SW480 (cell line): ENCODE measurements at places on chromosomes 5 and 9.
A peak's percentile ranks its signal among the peaks of the same experiment; 100 is the strongest.

DNA sequence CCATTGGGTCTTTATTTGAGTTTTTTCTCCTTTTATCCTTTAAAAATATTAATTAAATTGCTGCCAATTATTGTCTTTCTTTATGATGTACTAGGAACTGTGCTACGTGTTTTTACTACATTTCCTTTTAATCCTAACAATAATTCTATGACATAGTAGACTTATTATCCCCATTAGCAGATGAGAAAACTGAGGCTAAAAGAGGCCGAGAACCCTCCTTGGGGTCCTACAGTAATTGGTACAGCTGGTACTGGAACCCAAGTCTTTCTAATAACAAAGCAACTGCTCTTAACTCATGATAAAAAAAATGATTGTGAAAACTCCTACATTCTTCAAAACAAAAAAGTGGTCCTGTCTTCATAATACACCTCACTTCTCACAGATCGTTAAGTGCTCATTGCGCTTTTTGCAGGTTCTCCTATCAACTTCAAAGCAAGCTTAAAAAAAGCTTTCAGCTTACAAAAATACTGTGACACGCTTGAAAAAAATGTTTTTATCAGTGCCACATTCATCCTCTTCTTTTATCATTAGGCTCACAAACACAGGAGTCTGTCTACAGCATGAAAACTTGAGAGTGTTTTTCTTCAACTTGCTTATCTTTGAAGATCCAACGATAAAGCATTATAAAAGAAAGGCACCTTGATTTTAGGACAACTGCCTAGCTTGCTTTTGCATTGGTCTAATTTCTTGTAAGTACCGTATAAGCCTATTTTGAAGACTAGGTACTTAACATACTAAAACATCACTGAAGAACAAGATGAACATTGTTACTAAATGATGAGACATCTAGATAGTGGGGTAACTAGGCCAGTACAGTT, 32.4 kb downstream of the FYB1 start:
- no peak for DNase-seq

DNA sequence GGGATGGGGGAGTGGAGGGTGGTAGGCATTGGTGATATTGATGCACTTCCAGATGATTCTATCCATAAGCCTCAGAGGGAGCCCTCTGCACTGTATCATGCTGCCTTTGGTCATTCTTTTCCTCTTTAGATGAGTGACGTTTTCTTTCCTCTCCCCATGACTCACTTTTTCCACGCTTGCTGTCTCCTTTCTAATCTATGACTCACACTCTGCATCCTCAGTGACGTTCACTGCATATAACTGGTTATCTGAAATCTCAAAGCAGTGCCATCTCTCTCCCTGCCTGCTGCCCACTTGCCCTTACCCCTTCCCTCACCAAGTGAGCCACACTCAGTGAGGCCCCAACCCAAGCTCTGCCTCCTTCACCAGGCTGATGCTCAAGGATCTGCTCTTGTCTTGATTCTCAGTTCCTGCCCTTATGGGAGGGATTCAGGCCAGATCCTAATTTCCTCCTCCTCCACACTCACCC, 31.6 kb downstream of the PTGS1 start:
- DNase-seq = peak; percentile 94

- no peak for DNase-seq
Observed at GRCh38 chr5:142385194-142385593, 60.4 kb upstream of the SPRY4 start.

GRCh38 chr9:69308206-69308931, 16.6 kb upstream of the ENTREP1 start:
- DNase-seq = no peak

- no peak for DNase-seq
Observed at GRCh38 chr5:132392978-132393825, 23.7 kb downstream of the SLC22A5 start.

DNA sequence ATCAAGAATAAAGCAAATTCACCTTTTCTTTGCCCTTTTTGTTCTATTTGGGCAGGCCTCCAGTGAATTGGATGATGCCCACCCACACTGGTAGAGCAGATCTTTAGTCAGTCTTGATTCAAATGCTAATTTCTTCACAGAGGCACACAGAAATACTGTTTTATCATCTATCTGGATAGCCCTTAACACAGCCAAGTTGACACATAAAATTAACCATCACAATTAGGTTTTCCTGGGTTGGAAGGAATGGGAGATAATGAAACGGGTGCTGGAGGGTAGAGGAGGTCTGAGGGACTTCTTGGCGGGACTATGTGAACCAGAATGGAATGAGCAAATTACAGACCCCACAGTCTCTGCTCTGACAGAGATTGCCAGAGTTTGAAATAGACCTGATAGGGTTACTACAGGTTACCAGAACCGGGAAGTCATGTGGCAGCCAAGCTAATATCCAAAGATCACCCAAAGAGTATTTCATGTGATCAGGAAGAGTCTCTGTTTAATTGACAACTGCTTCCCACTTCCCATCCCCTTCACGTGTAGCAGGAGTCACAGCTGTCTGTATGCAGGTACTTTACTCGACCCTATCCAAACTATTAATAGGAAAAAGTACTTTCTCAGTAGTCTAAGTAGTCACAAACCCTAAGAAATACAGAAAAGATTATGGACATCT, 20.0 kb upstream of the TMEM161B start:
- no peak for DNase-seq

- no peak for DNase-seq
Observed at GRCh38 chr5:176486189-176486757, 38.1 kb downstream of the FAF2 start.

- DNase-seq = peak; percentile 24
Observed at GRCh38 chr5:95664204-95664786, 17.7 kb downstream of the RFESD start.

- DNase-seq = peak; percentile 54
Observed at GRCh38 chr9:91681461-91682305, 258.1 kb upstream of the NFIL3 start.

- no peak for DNase-seq
Observed at GRCh38 chr9:125707472-125707804, 430 bp upstream of the MAPKAP1 start.

DNA sequence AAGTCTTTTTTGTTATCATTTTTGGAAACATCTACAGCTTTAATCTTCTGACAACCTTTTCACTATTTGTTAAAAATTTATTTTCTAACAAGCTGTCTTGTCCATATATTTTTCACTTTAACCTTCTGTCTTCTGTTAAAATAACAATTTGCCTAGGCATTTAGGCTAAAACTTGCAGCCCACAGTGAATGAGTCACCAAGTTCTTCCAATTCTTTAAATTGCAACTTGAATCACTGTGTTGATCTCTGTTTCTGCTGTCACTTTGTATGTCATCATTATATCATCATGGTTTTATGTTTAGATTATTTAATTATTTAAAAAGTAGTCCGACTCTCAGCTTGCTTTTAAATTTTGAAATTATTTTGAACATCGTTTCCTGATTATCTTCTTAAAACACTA, 473.8 kb upstream of the PTPRD start:
- no peak for DNase-seq

DNA sequence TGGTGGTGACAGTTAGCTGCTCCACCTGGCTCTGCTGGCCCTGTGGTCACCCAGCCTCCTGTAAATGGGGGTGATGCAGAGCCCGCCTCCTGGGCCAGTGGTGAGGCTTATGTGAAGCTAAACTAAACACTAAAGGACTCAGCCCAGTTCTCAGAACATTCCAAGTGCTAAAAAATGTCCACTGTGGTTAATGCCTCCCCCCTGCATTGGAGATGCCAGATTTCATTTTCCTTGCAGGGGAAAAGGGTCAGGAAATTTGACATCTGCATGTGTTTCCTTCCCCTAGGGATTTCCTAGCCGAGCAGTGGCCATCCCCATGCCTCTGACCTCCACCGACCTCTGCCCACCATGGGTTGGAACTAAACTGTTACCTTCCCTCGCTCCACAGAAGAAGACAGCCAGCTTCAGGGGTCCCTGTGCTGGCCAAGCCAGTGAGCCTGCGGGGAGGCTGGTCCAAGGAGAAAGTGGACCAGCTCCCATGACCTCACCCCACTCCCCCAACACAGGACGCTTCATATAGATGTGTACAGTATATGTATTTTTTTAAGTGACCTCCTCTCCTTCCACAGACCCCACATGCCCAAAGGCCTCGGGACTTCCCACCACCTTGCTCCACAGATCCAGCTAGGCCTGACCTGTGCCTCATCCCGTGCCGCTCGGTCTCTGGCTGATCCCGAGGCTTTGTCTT, 13.0 kb downstream of the CD74 start:
- DNase-seq = no peak

DNA sequence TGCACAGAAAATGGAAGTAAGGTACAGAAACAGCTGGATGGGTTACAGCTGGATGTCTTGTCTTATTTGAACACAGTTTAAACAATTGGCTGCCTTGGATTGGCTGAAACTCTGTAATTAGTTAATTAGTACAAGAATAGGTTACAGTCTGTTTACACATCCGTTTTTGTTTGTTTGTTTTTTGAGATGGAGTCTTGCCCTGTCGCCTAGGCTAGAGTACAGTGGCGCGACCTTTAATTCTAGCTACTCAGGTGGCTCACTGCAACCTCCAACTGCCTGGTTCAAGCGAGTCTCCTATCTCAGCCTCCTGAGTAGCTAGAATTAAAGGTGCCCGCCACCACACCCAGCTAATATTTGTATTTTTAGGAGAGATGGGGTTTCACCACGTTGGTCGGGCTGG, 368.7 kb upstream of the KLF4 start:
- no peak for DNase-seq

DNA sequence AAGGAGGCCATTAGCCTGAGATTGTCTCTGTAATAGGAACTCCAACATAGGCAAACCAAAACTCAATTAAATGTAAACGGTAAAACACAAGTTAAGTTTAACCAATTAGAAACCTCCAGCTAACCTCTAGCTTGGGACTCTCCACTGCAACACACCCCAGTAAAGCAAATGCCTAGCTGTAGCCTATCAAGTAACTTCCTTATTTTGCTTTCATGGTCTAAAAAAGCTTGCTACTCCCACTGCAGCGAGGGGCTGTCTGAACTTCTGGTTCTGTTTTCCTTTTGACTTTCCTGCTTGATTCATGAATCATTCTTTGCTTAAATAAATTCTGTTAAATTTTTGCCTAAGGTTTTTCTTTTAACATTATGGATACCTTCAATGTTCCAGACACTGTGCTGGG, 24.4 kb upstream of the C5orf46 start:
- DNase-seq = no peak

DNA sequence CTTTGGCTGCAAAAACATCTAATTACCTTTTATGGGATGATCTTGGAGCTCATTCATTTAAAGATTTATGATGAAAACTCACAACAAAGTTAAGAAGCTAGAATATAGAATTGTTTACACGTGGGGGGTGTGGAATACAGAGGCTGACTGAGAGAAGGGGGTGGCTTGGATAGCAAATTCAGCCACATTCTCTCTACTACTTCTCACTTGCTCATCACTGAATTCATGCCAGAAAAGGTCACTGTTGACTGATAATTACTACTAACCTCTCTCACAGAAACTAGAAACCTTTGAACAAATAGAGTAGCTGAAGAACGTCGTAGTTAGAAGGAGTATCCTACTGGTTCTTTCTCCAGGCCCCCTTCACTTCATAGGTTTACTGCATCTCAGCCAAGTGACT, 808.2 kb downstream of the BRINP1 start:
- no peak for DNase-seq

- no peak for DNase-seq
Observed at GRCh38 chr5:129382921-129383672, 77.0 kb upstream of the ADAMTS19 start.

DNA sequence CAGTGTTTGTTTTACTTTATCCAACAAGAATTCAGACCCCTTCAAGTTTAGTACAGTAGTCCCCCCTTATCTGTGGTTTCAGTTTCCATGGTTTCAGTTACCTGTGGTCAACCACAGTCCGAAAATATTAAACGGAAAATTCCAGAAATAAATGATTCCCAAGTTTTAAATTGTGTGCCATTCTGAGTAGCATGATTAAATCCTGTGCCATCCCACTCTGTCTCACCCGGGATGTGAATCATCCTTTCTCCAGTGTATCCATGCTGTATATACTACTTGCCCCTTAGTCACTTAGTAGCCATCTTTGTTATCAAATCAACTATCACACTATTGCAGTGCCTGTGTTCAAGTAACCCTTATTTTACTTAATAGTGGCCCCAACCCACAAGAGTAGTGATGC, 153.8 kb upstream of the RASA1 start:
- no peak for DNase-seq

GRCh38 chr9:20441711-20442423, 180.4 kb downstream of the MLLT3 start:
- DNase-seq = no peak
